ENCODE measurements at places on chromosomes 5 and 9. TPM values are rescaled to one million over a fixed set of nuclear protein-coding genes. Genes with fewer than 3 reads are reported as not detected.
A peak's percentile ranks its signal among the peaks of the same experiment; 100 is the strongest.

Gene FOXD4L4
- 0.63 TPM for total RNA-seq

GRCh38 chr5:100542086-100542485, 6.9 kb downstream of the FAM174A start:
- no peak overlapping the region for H3K27ac ChIP-seq
- H3K4me3 ChIP-seq: no peak overlapping the region
- no peaks in the 10 kb centered on the region for H3K36me3 ChIP-seq
- peaks cover 9% of the 10 kb centered on the region for H3K4me1 ChIP-seq
- no peak for DNase-seq

GRCh38 chr5:88879724-88880123, 3.3 kb downstream of the MEF2C start:
- H3K4me1 ChIP-seq: no peaks in the 10 kb centered on the region
- DNase-seq: no peak
- H3K27me3 ChIP-seq: no peaks in the 10 kb centered on the region

Gene LCP2
- 27.5 TPM for total RNA-seq

DNA sequence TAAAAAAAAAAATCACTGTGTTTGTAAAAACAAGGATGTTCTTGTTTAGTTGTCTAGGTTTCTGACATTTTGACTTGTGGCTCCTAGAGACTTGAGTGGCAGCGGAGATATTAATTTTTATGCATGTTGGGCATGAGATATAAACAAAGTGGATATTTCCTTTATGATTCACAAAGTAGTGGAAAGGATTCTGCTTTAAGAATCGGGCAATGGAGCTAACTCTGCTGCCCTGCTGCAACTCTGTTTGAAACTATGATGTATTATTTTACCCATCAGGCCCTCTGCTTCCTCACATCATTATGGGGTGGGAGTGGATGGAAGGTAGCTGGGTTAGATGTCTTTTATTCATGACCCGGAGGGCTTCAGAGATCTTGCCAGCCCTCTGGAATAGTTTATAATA, 94.1 kb upstream of the CD180 start:
- H3K4me3 ChIP-seq: no peak overlapping the region
- no peaks in the 10 kb centered on the region for H3K4me1 ChIP-seq
- peak overlapping the region; percentile 49 for H3K27ac ChIP-seq
- no peak for DNase-seq

DNA sequence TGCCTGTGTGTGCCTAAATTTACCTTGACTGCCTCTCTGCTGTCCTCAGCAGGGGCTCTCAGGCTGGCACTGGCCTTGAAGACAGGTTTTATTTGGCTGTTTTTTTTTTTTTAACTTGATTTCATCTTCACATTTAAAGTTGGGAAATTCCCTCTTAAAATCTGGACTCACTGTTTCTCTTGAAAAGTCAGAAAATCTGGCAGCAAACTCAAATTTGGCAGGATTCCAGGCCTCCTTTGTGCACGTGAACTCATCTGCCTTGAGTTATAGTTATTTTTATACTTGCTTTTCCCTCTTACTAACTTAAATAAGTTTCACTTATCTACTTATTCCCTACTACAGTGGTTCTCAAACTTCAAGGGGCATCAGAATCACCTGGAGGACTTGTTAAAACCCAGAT, 118.4 kb upstream of the MAP3K1 start:
- H3K4me1 ChIP-seq: no peaks in the 10 kb centered on the region
- no peak overlapping the region for H3K27ac ChIP-seq

Gene TRIM7
- total RNA-seq: 12.1 TPM

Gene SPAG8
- total RNA-seq: 3.9 TPM

GRCh38 chr5:56669534-56670483, 145.5 kb upstream of the MAP3K1 start:
- no peak overlapping the region for H3K4me3 ChIP-seq
- H3K27me3 ChIP-seq: no peaks in the 10 kb centered on the region
- H3K4me1 ChIP-seq: no peaks in the 10 kb centered on the region
- DNase-seq: no peak
- H3K36me3 ChIP-seq: no peaks in the 10 kb centered on the region
- H3K27ac ChIP-seq: no peak overlapping the region

GRCh38 chr5:17802256-17802655, 168.0 kb downstream of the TAF11L14 start:
- DNase-seq: no peak
- no peak overlapping the region for H3K27ac ChIP-seq

DNA sequence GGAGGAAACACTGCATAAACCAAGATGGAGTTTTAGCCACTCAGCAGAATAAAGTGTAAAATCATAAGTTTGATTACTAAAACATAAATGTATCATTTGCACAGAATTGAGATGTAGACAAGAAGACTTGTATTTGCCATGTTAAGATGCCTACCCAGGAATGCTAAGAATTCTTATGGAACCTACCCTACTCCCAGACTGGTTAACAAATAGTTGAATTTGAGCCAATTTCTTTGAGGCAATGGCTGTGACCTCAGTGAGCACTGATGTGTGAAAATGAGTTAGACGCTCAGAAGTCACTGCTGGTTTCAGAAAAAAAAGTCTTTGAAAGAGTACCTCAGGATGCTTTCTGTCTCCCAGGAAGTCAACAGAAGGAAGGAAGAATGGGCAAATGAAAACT, 95.6 kb downstream of the ESM1 start:
- no peak overlapping the region for H3K27ac ChIP-seq
- no peaks in the 10 kb centered on the region for H3K36me3 ChIP-seq
- H3K27me3 ChIP-seq: peaks cover 3% of the 10 kb centered on the region
- no peak overlapping the region for H3K4me3 ChIP-seq
- no peak for DNase-seq
- no peaks in the 10 kb centered on the region for H3K4me1 ChIP-seq

DNA sequence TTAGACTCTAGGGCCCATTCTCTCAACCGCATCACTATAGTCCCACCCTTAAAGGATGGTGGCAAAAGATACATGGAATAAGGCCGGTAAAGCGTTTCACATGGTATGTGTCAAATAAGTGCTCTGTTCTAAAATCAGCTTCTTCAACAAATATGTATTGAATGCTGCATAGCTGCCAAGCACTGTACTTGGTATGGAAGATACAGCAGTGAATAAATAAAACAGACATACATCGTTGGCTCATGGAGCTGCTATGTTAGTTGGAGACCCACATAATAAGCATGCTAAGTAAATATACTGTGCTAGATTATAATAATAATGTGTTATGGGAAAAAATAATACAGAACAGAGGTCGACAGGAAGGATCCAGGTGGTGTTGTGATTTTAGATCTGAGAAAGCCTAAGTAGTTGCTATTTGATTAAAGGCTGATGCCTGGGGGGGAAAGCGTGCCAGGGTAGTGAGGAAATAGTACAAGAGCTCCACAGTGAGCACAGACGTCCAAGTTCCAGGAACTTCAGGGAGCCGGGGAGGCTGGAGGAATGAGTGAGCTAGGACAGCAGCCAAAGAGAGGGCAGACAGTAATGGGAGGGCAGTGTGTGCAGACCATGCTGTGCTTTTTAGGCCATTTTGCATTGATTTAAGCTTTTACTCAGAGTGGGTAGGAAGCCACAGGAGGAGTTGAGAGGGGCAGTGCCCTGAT, 93.7 kb downstream of the JAKMIP2 start:
- peak; percentile 55 for DNase-seq
- H3K4me1 ChIP-seq: peaks cover 35% of the 10 kb centered on the region
- no peak overlapping the region for H3K4me3 ChIP-seq
- no peak overlapping the region for H3K27ac ChIP-seq
- no peaks in the 10 kb centered on the region for H3K27me3 ChIP-seq
- H3K36me3 ChIP-seq: no peaks in the 10 kb centered on the region

Gene MCIDAS
- not detected for total RNA-seq

GRCh38 chr9:17970277-17970676, 391.4 kb downstream of the SH3GL2 start:
- no peaks in the 10 kb centered on the region for H3K36me3 ChIP-seq
- no peak overlapping the region for H3K4me3 ChIP-seq
- H3K27ac ChIP-seq: no peak overlapping the region
- H3K4me1 ChIP-seq: no peaks in the 10 kb centered on the region
- DNase-seq: no peak
- no peaks in the 10 kb centered on the region for H3K27me3 ChIP-seq

DNA sequence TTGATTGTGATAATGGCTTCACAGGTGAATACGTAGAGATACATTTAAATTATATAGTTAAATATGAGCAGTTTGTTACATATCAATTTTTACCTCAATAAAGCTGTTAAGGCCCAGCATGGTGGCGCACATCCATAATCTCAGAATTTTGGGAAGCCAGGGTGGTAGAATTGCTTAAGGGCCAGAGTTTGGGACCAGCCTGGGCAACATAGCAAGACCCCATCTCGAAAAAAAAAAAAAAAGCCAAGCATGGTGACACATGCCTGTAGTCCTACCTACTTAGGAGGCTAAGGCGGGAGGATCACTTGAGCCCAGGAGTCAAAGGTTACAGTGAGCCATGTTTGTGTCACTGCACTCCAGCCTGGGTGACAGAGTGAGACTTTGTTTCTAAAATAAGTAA, 138.7 kb upstream of the TMEM161B start:
- no peak for DNase-seq
- H3K27ac ChIP-seq: no peak overlapping the region
- no peaks in the 10 kb centered on the region for H3K27me3 ChIP-seq
- H3K36me3 ChIP-seq: no peaks in the 10 kb centered on the region

DNA sequence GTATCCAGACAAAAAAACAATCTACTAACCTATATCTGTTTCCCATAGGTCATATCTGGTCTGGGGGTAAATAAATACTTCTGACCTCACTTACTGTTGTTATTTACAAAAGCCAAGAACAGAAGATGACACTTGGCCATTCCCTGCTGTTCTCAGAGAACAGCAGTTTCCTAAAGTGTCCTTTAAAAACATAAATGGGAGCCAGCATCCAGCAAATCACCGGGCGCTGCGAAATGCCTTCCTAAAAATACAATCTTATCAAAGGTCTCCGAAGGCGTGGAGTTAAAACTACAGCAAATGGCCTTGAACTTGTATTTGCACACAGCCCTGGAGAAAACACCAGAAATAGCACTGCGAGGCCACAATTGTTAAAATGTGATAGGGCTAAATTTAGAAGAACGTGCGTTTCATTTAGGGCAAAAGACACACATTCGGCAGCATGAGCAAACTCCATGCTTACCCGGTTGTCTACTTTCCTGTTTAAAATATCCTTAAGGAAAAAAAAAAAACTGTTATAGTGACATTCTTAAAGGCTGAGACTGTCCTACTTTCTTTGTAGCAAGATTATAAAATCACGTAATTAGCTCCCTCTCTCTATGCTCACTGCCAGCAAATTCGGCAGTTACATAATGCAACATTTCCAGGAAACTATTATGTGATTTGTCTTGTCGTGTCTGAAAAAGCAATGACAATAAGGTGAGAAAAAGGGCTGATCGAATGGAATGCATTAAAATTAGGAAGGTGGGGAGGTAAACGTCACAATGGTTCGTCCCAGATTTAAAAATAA, 1.5 kb downstream of the NFIL3 start:
- H3K27me3 ChIP-seq: no peaks in the 10 kb centered on the region
- H3K36me3 ChIP-seq: no peaks in the 10 kb centered on the region
- H3K27ac ChIP-seq: peak overlapping the region; percentile 88
- DNase-seq: peak; percentile 37

Gene CYLC2
- not detected for total RNA-seq

Gene TAF11L10
- not detected for total RNA-seq

GRCh38 chr5:14663734-14664269, 716 bp upstream of the OTULIN start:
- H3K4me3 ChIP-seq: peak overlapping the region; percentile 66
- H3K27ac ChIP-seq: peak overlapping the region; percentile 95
- H3K4me1 ChIP-seq: peaks cover 42% of the 10 kb centered on the region
- no peaks in the 10 kb centered on the region for H3K27me3 ChIP-seq
- DNase-seq: peak; percentile 36

DNA sequence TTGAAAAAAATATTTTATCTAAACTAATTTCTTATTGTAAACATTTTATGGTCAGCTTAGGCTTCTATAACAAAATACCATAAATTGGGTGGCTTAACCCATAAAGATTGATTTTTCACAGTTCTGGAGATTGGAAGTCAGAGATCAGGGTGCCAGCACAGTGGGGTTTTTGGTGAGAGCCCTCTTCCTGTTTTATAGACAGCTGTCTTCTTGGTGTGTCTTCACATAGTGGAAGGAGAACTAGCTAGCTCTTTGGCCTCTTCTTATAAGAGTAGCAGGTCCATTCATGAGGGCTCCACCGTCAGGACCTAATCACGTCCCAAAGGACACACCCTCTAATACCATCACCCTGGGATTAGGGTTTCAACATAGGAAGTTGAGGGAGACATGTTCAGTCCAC, 26.6 kb downstream of the OTULINL start:
- no peaks in the 10 kb centered on the region for H3K27me3 ChIP-seq
- H3K36me3 ChIP-seq: no peaks in the 10 kb centered on the region
- DNase-seq: no peak

DNA sequence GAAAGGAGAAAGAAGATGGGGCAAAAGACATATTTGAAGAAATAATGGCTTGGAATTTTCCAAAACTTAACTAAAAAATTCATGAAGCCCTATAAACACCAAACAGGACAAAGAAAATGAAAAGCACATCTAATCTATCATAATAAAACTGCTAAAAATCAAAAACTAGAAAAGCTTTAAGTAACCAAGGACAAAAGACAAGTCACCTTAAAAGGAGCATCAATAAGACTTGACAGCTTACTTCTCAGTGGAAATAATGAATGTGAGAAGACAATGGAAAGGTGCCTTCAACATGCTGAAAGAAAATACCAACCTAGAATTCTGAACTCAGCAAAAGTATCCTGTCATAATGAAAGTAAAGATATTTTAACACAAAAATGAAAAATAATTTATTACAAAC, 27.0 kb downstream of the GTF3C4 start:
- H3K4me3 ChIP-seq: no peak overlapping the region
- DNase-seq: no peak
- no peak overlapping the region for H3K27ac ChIP-seq
- H3K27me3 ChIP-seq: no peaks in the 10 kb centered on the region
- H3K36me3 ChIP-seq: no peaks in the 10 kb centered on the region

Gene SLC46A2
- total RNA-seq: 0.22 TPM

DNA sequence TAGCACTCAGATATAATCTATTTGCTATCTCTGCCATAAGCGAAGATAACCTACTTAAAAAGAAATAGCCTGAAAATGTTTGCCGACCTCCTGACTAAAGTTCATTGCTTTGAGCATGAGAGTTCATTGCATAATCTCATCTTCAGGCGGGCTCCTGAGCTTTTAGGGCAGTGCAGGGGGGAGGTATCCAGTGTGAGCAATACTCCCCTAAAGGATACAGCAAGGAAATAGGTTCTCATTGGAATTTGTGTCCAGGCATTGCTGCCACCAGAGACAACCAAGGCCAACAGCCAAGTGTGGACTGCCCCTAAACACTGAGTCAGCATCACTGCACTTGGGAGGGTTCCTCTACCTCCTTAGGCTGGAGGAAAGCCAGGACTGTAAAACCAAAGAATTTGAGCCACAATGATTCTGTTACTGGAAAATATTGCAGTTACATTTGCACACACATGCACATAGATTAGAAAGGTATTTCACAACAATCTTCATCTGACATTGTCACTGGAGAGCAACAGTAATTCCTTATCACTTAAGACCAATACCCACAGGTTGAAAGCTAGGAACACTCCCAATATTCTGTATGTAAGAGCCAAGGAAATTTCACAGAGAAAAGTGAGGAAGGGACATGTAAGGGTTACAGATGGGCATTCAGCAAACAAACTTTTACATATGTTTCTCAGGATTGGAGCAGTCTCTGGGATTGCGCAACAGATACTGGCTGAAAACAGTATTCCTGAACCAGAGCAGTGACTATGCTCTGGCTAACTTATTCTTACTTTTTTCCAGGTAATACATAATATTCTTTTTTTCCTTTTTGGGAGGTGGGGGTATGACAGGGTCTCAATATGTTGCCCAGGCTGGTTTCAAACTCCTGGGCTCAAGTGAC, 98.6 kb upstream of the TLE1 start:
- no peaks in the 10 kb centered on the region for H3K36me3 ChIP-seq
- H3K27ac ChIP-seq: no peak overlapping the region
- H3K4me1 ChIP-seq: peaks cover 12% of the 10 kb centered on the region
- H3K4me3 ChIP-seq: no peak overlapping the region
- peak; percentile 7 for DNase-seq
